ENCODE measurements at places on chromosomes 2 and 18. TPM values are rescaled to one million over a fixed set of nuclear protein-coding genes. Genes with fewer than 3 reads are reported as not detected.

Gene PTH2R
- total RNA-seq = not detected

DNA sequence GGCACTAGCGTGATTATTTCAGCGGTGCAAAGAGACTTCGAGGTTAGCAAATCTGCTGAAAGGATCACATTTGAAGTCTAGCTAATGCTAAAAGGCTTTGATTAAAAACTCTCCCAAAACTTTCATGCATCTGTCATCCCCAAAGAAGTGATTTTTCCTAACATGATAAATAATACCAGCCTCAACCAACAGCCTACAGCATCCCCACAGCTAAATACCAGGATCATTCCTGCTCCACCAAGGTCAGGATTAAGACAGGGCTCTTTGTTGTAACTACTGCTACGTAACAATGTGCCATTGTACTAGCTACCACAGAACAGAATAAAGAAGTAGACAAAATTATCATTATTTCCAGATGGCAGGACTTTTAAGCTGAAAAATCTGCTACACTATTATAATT, 1.6 kb downstream of the OR6B3 start:
- H3K4me1 ChIP-seq = no peaks in the 10 kb centered on the region
- H3K27me3 ChIP-seq = peaks cover 99% of the 10 kb centered on the region
- no peaks in the 10 kb centered on the region for H3K36me3 ChIP-seq
- no peak overlapping the region for H3K27ac ChIP-seq
- DNase-seq = no peak

DNA sequence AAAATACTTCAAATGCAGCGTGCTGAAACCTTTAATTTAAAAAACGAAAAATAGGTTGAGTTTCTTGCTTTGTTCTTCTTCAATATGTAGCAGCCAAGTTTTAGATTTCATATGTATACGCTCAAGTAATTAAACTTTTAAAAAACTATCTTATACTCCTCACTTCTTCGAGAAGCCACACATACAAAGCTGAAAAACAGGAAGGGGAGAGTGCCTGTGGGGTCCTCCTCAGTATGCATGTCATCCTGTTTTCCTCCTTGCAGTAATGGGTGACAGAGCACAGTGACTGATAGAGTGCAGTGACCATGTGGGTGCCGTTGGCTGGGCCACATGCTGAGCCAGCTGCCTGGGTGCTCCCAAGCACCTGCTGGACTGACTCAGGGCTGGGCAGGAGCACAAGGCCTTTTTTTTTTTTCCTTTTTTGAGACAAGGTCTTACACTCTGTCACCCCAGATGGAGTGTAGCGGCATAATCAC, 33.3 kb downstream of the UXS1 start:
- H3K36me3 ChIP-seq = peaks cover 23% of the 10 kb centered on the region
- DNase-seq = no peak
- H3K4me1 ChIP-seq = peaks cover 58% of the 10 kb centered on the region
- no peaks in the 10 kb centered on the region for H3K27me3 ChIP-seq

DNA sequence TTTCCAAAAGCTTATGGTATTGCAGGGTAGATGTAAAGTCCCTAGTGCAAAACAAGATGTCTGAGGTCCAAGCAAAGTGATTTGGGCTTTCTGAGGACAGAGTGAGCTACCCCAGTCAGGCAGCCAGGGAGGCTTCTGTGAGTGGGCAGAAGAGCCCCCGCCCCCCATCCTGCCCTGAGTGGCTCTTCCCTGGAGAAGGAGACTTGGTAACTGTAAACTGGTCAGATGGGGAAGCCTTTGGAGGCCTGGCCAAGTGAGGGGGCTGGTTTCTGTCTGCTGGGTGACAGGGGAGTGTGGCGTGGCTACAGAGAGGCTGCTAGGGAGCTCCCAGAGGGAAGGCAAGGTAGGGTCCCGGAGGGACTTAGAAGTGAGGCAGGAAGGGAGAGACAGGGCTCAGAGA, 181.3 kb upstream of the HAAO start:
- no peak overlapping the region for H3K27ac ChIP-seq
- H3K4me3 ChIP-seq = no peak overlapping the region
- no peaks in the 10 kb centered on the region for H3K36me3 ChIP-seq

Gene AFF3
- total RNA-seq = 0.04 TPM

- H3K27ac ChIP-seq = no peak overlapping the region
- H3K36me3 ChIP-seq = peaks cover 21% of the 10 kb centered on the region
- DNase-seq = no peak
- H3K4me3 ChIP-seq = no peak overlapping the region
Measured at GRCh38 chr2:208239770-208240493, 14.9 kb downstream of the IDH1 start.

- peaks cover 5% of the 10 kb centered on the region for H3K36me3 ChIP-seq
- DNase-seq = peak; percentile 90
- peak overlapping the region; percentile 77 for H3K27ac ChIP-seq
- no peaks in the 10 kb centered on the region for H3K27me3 ChIP-seq
- H3K4me3 ChIP-seq = no peak overlapping the region
Measured at GRCh38 chr2:169038338-169038757, 7.2 kb upstream of the ABCB11 start.

Gene SULT1C2
- not detected for total RNA-seq

DNA sequence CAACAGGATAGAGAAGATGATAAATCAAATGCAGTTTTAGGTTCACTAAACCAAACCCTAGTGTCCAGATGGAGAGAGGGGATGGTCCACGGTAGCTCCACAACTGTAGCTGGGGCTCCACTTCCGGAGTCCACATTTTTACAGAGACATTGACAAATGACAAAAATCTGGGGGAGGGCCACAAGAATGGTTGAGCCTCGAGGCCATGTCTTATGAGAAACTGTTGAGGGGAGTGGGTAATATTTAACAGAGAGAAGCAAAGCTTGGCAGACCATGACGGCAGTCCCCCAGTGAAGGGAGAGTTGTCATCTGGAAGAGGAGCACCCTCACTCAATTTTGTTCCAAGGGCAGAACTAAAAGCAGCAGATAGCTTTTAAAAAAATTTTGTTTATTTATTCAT, 17.6 kb upstream of the EPHA4 start:
- no peak for DNase-seq
- no peak overlapping the region for H3K27ac ChIP-seq
- H3K4me3 ChIP-seq = no peak overlapping the region
- H3K4me1 ChIP-seq = no peaks in the 10 kb centered on the region
- H3K27me3 ChIP-seq = peaks cover 39% of the 10 kb centered on the region

GRCh38 chr2:63763391-63763941, 78.2 kb upstream of the UGP2 start:
- no peak for DNase-seq
- no peak overlapping the region for H3K27ac ChIP-seq
- no peaks in the 10 kb centered on the region for H3K36me3 ChIP-seq
- no peaks in the 10 kb centered on the region for H3K27me3 ChIP-seq

GRCh38 chr2:219302412-219302968, 6.7 kb downstream of the PTPRN start:
- no peak for DNase-seq
- H3K4me1 ChIP-seq = peaks cover 5% of the 10 kb centered on the region
- H3K36me3 ChIP-seq = no peaks in the 10 kb centered on the region
- peaks cover 46% of the 10 kb centered on the region for H3K27me3 ChIP-seq

Gene GPR39
- 43.2 TPM for total RNA-seq

DNA sequence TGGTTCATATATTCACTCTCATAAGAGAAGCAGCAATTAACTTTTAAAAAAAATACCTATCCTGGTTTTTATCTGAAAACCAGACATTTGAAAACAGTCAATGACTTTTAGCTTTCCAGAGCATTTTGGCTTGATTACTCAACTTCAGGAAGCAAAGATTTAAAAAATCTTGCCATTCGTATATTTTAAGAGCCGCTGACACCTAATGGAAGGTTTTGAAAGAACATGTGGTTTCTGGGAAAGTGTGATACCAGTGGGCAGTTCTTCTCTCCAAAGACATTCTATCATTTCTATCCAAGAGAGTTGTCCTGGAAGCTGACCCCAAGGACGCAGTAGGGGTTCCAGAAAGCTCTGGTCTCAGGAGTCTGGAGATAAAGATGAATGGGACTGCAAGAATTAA, 234.7 kb downstream of the TTC32 start:
- peak; percentile 75 for DNase-seq
- H3K27ac ChIP-seq = no peak overlapping the region
- H3K4me1 ChIP-seq = peaks cover 26% of the 10 kb centered on the region
- H3K27me3 ChIP-seq = no peaks in the 10 kb centered on the region
- no peaks in the 10 kb centered on the region for H3K36me3 ChIP-seq

- no peaks in the 10 kb centered on the region for H3K27me3 ChIP-seq
- no peak for DNase-seq
- no peak overlapping the region for H3K27ac ChIP-seq
Measured at GRCh38 chr2:74221091-74221490, 22.7 kb downstream of the MTHFD2 start.

GRCh38 chr2:24432735-24433134, 58.3 kb upstream of the NCOA1 start:
- no peaks in the 10 kb centered on the region for H3K36me3 ChIP-seq
- H3K27ac ChIP-seq = no peak overlapping the region
- H3K4me3 ChIP-seq = no peak overlapping the region
- DNase-seq = no peak
- no peaks in the 10 kb centered on the region for H3K27me3 ChIP-seq

DNA sequence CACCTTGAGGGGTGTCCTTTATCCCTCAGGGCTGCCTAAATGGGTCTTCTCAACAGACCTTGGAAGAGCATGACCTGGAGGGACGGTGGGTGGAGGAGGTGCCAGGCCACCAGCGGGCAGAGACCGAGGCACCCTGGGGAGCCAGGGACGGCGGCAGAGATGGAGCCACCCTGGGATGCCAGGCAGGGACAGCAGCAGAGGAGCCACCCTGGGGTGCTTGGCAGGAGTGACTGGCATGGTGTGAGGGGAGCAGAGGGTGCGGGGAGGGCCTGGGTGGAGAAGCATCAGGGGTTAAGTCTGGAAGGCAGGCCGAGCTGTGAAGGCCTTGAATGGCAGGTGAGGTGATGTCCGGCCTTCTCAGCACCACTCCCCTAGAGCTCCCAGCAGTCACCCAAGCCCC, 56.1 kb downstream of the CIB4 start:
- H3K36me3 ChIP-seq = no peaks in the 10 kb centered on the region
- no peak overlapping the region for H3K27ac ChIP-seq
- peaks cover 87% of the 10 kb centered on the region for H3K27me3 ChIP-seq
- no peak overlapping the region for H3K4me3 ChIP-seq

GRCh38 chr2:176383836-176384442, 114.7 kb downstream of the MTX2 start:
- no peak overlapping the region for H3K4me3 ChIP-seq
- no peaks in the 10 kb centered on the region for H3K27me3 ChIP-seq
- H3K4me1 ChIP-seq = no peaks in the 10 kb centered on the region
- no peak overlapping the region for H3K27ac ChIP-seq

GRCh38 chr2:96729748-96730147, 10.1 kb downstream of the LMAN2L start:
- DNase-seq = no peak
- peaks cover 12% of the 10 kb centered on the region for H3K36me3 ChIP-seq
- H3K27me3 ChIP-seq = no peaks in the 10 kb centered on the region
- H3K4me3 ChIP-seq = no peak overlapping the region

Gene CERS6
- total RNA-seq = 25.9 TPM

Gene RAB10
- 138 TPM for total RNA-seq

DNA sequence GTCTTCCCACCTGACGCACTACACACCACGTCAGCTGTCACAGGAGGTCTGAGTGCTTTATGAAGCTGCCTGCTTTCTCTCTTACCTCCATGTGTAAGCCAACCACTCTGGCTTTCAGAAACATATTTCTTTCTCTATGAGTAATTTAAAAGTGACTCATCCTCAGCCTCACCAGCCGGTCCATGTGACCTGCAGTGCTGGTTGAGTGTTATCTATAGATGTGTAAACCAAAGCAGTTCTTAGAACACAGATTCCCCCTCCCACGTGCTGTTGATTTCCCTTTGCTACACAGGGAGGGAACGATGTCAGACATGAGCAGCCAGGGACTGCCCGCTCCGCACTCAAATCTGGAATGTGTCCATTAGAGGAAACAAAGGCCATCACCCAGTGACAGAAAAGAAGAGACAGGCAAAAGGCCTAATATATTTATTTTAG, 157.8 kb downstream of the BCL2 start:
- H3K4me1 ChIP-seq = peaks cover 13% of the 10 kb centered on the region
- 0 out of 2 replicates have a peak overlapping the region, but pooled peaks have one; percentile 17 for H3K27ac ChIP-seq
- no peak overlapping the region for H3K4me3 ChIP-seq
- peak; percentile 80 for DNase-seq
- no peaks in the 10 kb centered on the region for H3K36me3 ChIP-seq
- H3K27me3 ChIP-seq = 0 out of 2 replicates have a peak, but pooled peaks cover under 1% of the 10 kb centered on the region

Gene LRRC30
- total RNA-seq = not detected

DNA sequence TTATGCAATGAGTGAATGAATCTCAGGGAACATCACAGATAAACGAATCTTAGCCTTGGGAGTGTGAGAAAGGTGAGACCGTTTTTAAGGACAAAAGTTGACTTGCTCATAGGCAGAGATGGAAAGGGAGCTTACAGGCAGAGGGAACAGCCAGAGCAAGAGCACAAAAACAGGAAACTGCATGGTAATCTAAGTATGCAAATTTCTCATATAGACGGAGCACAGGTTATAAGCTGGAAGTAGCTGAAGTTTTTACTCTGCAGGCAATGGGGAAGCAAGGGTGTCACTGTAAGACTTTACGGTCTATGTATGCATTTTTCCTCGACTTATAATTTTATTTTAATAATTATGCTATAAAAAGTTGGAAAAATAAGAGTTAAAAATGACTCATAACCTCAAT, 44.8 kb upstream of the STRN start:
- H3K4me1 ChIP-seq = no peaks in the 10 kb centered on the region
- no peak overlapping the region for H3K27ac ChIP-seq
- H3K27me3 ChIP-seq = no peaks in the 10 kb centered on the region

- H3K4me1 ChIP-seq = no peaks in the 10 kb centered on the region
- no peak overlapping the region for H3K4me3 ChIP-seq
- H3K27ac ChIP-seq = no peak overlapping the region
- DNase-seq = no peak
Measured at GRCh38 chr18:53886058-53886457, 338.4 kb downstream of the MBD2 start.

DNA sequence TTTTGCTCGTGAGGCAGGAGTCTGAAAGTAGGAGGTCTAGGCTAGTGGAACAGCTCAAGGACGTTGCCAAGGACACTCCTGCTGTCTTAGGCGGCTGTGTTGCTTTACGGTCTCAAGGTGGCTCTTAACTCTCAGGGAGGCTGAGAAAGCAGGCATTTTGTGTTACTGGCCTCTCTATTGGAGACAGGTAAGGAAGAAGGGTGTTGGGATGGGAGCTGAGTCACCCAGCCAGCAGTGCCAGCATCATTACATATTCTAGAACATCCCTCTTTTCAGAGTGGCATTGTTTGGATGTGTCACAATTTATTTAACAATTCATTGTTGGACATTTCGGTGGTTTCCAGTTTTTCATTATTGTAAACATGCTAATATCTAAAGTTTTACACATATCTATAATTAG, 30.8 kb upstream of the TMEM214 start:
- H3K36me3 ChIP-seq = no peaks in the 10 kb centered on the region
- DNase-seq = peak; percentile 56
- no peaks in the 10 kb centered on the region for H3K27me3 ChIP-seq
- H3K27ac ChIP-seq = peak overlapping the region; percentile 5
- H3K4me3 ChIP-seq = no peak overlapping the region

DNA sequence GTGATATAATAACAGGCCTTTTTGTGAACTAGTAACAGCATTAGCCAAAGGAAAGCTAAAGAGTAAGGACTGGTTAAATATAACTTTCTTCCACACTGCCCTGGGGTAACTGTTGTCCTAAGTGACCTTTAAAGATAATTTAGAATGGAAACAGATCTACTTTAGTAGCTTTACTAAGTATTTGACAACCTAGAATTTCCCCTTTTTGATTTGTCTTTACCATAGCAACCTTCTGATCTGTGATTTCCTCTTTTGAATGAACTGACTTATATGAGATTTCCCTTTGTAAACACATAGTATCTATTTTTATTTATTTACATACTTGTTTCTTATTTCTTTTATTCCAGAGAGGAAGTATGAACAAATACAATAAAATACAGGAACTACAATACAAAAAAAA, 10.5 kb upstream of the KLF7 start:
- H3K4me3 ChIP-seq = no peak overlapping the region
- H3K27ac ChIP-seq = no peak overlapping the region
